ENCODE measurements at places on chromosomes 2 and 18.

DNA sequence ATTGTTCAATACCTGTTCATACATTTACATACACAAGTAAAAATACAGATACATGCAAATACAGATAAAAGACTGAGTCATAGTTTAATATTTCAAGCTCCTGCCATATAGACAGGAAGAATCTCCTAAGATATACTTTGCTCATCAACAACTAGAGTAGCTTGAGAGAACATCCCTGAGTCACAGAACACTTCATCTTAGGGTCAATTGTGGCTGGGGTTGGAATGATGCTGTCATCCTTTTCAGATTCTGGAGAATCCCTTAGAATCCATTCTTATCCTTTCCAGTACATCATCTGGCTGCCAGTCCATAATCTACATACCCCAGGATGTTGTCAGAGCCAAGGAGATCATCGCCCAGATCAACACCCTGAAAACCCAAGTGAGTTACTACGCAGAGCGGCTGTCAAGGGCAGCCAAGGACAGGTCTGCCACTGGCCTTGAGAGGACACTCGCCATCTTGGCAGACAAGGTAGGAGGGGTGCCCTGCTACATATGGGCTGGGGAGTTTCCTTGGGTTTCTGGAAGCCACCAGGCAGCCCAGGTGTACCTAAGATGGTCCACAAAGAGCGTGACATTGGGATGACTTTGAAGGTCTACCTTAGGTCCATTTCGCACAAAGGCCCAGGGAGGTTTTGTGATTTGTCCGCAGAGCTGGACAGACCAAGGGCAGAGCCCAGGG is 55.7 kb downstream of the COA5 start:
- no peak for DNase-seq

DNA sequence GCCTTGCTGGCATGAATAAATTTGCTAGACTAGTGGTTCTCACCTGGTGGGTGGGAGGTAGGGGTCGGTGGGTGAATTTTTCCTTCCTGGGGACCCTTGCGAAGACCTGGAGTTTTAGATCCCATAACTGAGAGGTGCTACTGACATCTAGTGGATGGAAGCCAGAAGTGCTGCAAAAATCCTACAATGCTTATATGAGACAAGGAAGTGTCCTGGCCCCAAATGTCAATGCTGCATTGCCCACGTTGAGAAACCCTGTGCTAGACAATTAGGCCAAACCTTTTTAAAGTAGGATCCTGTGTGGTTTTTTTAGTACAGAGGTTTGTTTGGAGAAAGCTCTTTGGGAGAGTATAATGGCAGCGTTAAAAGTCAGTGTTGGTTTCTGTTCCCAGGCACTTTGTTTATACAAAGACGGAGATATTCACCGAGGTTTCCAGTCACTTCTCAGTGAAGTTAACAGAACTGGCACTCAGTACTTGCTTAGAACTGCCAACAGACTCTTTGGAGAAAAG is 9.6 kb downstream of the SERPINB8 start:
- DNase-seq: no peak

- DNase-seq: no peak
Observed at GRCh38 chr2:28367667-28368356, 24.8 kb upstream of the FOSL2 start.

- no peak for DNase-seq
Observed at GRCh38 chr2:209334188-209335017, 89.4 kb upstream of the MAP2 start.
